ENCODE measurements at places on chromosomes 5 and 9. TPM values are rescaled to one million over a fixed set of nuclear protein-coding genes. Genes with fewer than 3 reads are reported as not detected.

DNA sequence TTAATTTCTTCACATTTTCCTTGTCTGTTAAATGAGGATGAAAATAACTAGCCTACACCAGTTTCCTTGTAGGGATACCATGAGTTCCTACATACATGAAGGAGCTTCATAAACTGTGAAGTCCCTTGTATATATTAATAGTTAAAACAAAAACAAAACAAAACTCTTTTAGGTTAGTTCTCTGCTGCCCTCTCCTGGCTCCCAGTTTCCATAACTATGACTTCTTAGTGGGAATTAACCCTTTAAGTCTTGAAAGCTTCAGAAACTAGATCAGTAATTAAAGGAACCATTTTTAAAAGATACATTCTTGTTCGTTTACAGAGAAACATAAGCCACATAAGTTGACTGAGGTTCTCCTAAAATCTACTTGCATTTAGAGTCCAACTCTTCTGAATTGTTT lies 500.0 kb upstream of the C9orf72 start:
- DNase-seq: peak; percentile 48

DNA sequence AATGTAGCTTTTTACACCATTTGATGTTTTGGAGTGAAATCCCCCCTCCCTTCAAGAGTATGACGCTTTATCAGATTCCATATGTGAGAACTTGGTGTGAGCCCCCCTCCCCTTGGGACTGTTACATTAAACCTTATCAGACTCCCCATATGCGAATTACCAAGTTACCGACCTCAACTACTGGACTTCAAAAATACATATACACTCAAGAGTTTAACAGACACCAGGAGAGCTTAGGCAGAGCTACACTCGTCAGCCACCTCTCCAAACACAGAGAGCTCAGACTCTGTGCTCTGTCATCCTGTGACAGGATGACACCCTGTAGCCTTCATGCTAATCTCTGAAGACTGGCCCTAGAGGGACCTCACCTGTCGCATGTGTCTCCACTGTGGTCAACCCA lies 50.2 kb downstream of the FAM114A2 start:
- DNase-seq: no peak

DNA sequence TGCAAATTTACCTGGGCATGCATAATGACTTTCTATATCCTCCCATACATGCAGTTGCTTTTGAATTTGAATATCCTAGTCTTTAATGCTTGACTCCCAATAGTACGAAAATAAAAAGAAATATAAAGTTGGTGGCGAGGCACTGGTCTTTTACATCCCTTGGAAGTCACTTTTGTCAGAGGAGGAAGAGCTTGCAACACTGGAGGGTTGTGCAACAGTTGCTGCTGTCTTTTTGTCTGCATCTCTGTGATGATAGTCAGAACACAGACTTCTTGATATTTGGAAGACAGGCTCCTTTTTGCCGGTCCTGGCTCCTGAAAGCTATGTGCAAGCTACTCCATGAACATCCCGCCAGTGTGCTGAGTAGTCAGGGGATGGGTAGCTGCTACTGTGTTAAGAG lies 16.8 kb upstream of the SGCD start:
- no peak for DNase-seq

GRCh38 chr9:85223506-85224125 lies 518.1 kb downstream of the AGTPBP1 start:
- DNase-seq: no peak

GRCh38 chr9:73923796-73924195 lies 573.3 kb upstream of the RORB start:
- DNase-seq: no peak

DNA sequence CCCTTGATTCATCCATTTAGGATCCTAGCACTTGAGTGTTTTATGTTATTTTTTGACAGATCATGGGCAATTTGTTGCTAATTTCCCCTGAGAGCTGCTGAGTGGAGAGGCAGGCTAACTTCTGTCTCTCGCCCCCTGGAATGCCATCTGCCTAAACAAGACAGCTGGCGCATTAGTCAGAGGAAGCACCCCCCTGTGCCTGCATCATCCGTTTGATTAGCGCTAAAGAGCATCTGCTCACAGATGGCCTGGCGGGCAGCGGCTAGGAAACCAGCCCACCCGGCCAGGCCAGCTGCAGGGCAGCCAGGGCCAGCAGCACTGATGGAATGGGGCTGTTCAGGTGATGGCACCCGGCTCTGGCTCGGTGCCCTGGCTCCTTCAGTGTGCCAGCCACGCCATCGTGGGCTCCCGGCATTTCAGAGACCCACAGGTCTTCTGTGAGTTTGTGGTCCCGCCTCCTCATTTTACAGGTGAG lies 22.9 kb upstream of the ASS1 start:
- peak; percentile 27 for DNase-seq

- DNase-seq: no peak
Observed at GRCh38 chr5:38263983-38264382, 5.6 kb downstream of the EGFLAM start.

DNA sequence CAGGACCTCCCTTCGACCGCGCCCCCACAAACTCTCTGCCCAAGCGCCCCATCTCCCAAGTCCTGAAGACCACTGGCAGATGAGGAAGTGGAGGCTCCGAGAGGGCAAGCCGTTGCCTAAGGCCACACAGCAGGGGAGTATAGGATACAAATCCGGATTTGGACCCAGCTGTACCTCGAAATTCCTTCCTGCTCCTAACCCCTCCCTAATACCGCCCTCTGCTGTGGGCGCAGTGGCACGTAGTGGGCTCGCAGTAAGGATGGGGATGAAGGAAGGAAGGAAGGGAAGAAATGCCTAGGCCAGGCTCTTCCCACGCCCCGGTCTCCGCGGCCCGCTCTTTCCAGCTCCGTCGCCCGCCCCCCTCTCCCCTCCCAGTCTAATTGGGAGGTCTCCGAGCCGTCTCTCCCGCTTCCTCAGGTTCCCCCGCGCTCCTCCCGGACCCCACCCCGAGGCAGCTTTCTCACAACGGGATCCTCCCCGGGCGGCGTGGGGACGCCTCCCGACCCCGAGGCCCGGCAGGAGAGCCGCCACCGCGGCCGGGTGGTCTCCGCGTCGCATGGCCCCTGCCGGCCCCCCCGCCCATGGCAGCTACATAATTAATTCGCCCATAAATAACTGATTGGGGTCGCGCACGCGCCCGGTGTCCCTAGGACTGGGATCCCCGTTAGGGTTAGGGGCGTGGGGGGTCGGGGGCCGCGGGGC lies 138.9 kb downstream of the C9orf50 start:
- no peak for DNase-seq

SH3GL2 gene
- polyA plus RNA-seq: 0.08 TPM

IL3 gene
- polyA plus RNA-seq: not detected

NKD2 gene
- 0.96 TPM for polyA plus RNA-seq

SCGB3A2 gene
- not detected for polyA plus RNA-seq
